ENCODE measurements at places on chromosomes 6 and 20.
A peak's percentile ranks its signal among the peaks of the same experiment; 100 is the strongest.

DNA sequence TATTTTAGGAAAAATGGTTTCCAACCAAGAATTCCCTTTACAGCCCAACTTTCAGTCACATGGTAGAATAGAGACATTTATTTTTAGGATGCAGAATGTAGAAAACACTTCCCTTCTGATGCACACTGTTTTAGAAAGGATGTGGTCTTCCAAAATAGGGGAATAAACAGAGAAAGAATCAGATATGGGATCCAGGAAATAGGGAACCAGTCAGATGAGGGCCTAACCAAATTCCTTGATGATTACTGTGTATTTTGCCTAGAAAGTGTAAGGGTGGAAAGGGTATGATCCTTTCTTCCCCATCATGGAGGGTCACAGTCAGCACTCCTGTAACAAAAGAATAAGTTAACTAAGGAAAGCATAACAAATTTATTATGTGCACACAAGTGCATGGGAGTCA, 27.4 kb downstream of the SLX4IP start:
- no peak for DNase-seq

GRCh38 chr6:156729248-156729647, 47.9 kb upstream of the ARID1B start:
- no peak for DNase-seq

- DNase-seq = no peak
Measured at GRCh38 chr6:15447546-15448267, 201.8 kb downstream of the JARID2 start.

DNA sequence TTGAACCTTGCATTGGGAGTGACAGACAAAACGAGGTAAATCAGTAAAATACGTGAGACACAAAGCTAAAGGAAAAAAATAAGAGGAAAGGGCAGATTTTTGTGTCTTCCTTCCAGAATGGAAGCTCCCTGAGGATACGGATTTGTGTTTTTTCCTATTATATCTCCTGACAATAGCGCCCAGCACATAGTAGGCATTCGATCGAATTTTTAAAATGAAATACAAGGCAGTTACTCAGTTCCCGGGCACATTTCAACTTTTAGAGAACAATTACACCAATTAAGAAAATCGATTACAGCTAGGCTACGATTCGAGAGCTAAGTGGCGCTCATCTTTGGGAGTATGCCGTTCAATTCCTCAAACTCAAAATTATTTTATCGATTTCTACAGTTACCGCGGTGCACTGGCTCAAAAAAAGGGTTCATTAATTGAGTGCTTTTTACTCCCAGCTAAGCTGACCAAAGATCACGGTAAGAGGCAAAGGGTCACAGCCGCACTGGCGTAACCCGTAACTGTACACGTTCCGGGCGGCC, 443 bp downstream of the RMND1 start:
- DNase-seq = no peak

GRCh38 chr20:10242166-10242565, 23.5 kb downstream of the SNAP25 start:
- DNase-seq = no peak

- DNase-seq = peak; percentile 4
Measured at GRCh38 chr6:5626727-5627426, 365.6 kb downstream of the FARS2 start.

- DNase-seq = no peak
Measured at GRCh38 chr6:20182069-20182468, 30.2 kb downstream of the MBOAT1 start.

DNA sequence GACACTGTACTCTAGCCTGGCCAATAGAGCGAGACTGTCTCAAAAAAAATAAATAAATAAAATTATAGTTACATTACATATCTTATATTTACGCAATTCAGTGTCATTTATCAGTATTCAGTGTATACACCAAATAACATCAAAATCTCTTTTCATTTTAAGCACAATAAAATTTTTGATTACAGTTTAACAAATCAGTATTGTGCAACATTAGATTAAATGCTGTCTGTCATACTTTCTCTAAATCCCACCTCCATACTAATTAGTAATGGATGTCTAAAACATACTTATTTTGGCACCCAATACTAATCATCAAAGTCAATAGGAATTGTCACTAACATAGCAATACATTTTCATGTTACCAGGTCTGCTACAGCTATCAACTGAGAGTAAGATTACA, 27.4 kb downstream of the IBTK start:
- DNase-seq = no peak

DNA sequence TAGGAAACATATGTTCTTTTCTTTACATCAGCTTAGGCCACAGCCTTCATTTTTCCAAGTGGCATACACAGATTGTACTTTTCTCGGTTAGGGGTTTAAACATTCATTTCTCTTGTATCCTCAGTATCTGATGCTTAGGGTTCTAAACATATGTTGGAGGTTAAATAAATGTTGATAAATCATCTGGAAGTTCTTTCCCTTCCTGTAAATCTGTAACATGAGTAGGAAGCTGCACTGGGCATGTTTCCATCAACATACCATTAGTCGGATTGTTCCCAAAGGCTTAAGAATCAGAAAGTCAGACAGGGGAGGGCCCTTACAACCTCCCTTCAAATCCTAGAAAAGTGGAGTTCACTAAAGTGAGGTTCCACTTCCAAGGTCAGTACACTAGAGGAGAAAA, 54.8 kb upstream of the BCLAF1 start:
- DNase-seq = no peak

GRCh38 chr6:22146931-22147701, 149.7 kb downstream of the PRL start:
- DNase-seq = no peak

DNA sequence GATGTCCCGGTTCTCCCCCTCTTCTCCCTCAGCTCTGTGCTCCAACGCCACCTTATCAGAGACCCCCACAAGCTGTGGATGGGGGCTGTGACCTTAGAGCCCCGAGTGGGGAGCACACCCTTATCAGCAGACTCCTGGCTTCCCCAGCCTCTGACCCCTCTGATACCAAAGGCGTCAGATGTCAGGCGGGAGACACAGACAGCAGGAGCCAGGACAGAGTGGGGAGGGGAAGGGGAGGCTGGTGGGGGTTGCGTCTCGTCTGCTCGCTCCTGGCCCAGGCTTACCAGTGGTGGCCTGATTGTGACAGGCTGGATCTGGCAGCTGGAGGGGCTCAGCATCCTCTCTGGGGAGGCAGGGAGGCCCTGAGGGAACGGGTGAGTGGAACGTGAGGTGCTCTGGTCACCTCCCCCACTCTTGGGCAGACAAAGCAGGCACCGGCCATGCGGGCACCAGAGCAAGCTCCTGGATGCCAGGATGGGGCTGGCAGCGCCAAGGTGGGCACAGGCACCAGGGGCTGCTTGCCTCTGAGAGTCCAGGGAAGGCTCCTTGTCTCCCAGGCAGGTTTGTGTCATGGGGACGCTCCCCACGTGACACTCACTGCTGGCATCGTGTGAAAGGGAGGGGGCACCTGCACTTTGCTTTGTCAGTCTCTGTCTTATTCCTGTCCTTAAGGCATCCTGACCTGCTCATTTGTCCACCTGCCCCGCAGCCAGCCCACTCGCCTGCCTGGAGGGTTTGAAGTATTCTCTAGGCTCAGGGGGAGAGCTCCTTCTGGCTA, 27.8 kb upstream of the GATA5 start:
- DNase-seq = no peak

GRCh38 chr20:25046181-25046641, 11.7 kb downstream of the ACSS1 start:
- DNase-seq = no peak

GRCh38 chr6:51479296-51479695, 608.1 kb downstream of the PKHD1 start:
- DNase-seq = no peak

DNA sequence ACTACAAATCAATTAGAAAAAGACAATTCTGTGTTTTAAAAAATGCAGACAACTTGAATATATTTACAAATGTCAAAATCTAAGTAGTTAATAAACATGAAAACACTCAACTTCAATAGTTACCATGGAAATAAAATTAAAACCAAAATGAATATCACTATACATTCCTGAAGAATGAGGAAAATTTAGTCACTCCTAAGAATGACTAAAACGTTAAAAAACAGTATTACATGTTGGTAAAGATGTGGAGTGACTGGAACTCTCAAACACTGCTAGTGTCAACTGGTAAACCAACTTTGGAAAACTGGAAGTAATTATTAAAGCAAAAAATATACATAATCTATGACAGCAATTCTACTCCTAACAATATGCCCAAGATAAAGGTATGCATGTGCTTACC, 36.3 kb downstream of the AHI1 start:
- DNase-seq = no peak

- no peak for DNase-seq
Measured at GRCh38 chr6:63188828-63189227, 22.4 kb upstream of the FKBP1C start.

- peak; percentile 12 for DNase-seq
Measured at GRCh38 chr6:140586426-140587061, 1212.1 kb upstream of the CITED2 start.

DNA sequence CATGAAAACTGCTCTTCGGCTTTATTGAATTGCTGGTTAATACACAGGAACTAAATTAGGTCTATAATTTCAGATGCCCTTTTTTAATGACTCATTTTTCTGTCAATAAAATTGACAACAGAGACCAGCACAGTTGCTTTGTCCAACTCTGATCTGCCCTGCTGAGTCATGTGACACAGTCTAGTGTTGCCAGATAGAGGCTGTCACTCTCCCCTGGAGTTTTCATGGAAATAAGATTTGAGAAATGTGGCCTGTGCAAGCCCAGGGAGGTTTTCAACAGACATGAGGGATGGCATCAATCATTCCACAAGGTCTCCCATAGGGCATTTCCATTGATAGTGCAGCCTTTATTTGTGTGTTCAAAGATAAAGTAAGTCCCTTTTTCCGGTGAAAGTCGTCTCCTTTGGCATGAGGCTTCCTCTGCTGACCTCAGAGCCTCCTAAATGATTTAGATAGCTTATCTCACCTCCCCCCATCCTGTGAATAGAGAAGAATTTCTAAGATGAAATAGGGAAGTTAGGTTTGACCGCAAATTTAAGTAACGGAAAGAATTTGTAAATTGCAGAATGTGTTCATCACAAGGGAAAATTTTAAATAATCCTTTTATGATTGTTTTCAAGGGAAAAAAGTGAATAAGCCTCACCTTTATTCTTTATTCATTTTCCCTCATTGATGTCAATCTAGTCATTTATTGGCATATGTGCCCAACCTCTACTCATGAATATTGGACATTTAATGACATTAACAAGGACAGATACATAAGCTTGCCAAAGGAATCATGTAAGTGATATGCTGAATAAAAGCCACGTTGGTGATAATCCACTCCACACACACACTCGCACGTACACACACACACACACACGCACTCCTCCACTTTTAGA, 277.7 kb downstream of the ADGB start:
- DNase-seq = no peak

- no peak for DNase-seq
Measured at GRCh38 chr6:170209354-170210025, 81.4 kb downstream of the DLL1 start.

GRCh38 chr20:10447028-10447427, 11.9 kb downstream of the SLX4IP start:
- DNase-seq = peak; percentile 60

- no peak for DNase-seq
Measured at GRCh38 chr6:57315111-57315510, 2.3 kb upstream of the PRIM2 start.

DNA sequence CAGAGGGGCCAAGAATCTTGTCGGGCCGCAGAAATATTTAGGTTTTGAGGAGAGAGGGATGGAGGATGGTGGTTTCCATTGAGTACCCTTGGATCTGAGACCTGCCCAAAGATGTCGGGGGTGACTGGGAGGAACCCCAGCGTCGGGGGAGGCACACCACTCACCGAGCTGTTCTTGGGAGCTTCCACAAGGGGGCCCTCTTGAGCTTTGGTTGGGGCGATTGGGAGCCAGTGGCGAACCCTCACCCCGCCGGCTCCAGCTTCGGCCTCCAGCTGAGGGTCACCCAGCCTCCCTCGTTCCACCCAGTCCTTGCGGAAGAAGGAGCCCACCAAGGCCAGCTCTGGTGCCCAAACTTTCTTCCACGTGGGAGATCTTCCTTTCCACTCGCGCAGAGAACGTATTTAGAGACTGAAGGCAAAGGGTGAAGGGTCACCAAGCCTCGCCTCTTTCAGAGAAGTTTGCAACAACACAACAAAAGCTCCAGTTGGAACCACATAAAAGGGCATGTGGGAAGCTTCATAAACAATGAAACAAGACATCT, 33.6 kb downstream of the APCDD1L start:
- peak; percentile 68 for DNase-seq
